T-helper 17 cell (primary cell): ENCODE measurements at places on chromosomes 6 and 20. TPM values are rescaled to one million over a fixed set of nuclear protein-coding genes. Genes with fewer than 3 reads are reported as not detected.
A peak's percentile ranks its signal among the peaks of the same experiment; 100 is the strongest.

Gene SYCP2
- total RNA-seq, result 6.0 TPM

Gene TRIM31
- total RNA-seq, result not detected

Gene TEAD3
- total RNA-seq, result 0.12 TPM

Gene ATP6V1G2
- total RNA-seq, result 2.0 TPM

Gene LY6G5C
- 3.8 TPM for total RNA-seq

Gene ZBTB46
- 0.21 TPM for total RNA-seq

Gene TRIM10
- not detected for total RNA-seq

Gene BTNL2
- total RNA-seq, result not detected

Gene SPATA25
- 1.3 TPM for total RNA-seq

Gene YWHAB
- 171 TPM for total RNA-seq

Gene EPB41L1
- total RNA-seq, result 0.40 TPM

Gene PAK5
- not detected for total RNA-seq

Gene POM121L2
- total RNA-seq, result not detected

Gene ENPP3
- 0.70 TPM for total RNA-seq

Gene CDSN
- total RNA-seq, result not detected

Gene DDO
- total RNA-seq, result 0.12 TPM

Gene DHX16
- total RNA-seq, result 23.5 TPM

Gene FAM162B
- total RNA-seq, result not detected

Gene DZANK1
- total RNA-seq, result 3.9 TPM

Gene RPS6KA2
- total RNA-seq, result 5.9 TPM

Gene STMND1
- total RNA-seq, result not detected

DNA sequence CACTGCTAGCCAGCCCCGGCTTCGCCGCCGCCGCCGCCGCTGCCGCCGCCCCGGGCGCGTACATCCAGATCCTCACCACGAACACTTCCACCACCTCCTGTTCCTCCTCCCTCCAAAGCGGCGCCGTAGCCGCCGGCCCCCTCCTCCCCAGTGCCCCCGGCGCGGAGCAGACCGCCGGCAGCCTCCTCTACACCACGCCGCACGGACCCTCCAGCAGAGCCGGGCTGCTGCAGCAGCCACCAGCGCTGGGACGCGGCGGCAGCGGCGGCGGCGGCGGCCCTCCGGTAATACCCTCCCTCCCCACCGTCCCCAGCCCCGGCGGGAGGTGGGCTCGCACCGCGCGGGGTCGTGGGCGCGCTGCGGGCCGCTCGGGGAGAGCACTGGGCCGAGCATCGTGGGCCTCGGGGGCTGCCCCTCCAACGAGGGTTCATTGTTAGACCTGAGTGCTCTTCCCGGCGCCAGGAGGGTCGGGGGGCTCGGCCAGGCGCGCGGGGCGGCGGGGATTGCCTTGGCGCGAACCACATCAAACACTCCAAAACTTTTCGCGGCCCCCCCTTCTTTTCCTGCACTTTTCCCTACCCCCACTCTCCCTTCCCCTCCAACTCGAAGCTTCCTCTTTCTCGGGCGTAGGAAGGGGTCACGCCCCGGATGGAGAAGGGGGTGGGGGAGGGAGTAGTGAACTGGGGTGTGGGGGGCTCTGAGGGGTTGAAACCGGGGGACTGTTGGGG, 827 bp downstream of the E2F3 start:
- peak overlapping the region; percentile 95 for H3K4me3 ChIP-seq
- DNase-seq, result peak; percentile 34

- peaks cover 13% of the 10 kb centered on the region for H3K4me1 ChIP-seq
- H3K4me3 ChIP-seq, result no peak overlapping the region
- H3K36me3 ChIP-seq, result peaks cover 5% of the 10 kb centered on the region
- no peak for DNase-seq
These were observed 77.3 kb downstream of the CHD6 start for GRCh38 chr20:41540918-41541317.

DNA sequence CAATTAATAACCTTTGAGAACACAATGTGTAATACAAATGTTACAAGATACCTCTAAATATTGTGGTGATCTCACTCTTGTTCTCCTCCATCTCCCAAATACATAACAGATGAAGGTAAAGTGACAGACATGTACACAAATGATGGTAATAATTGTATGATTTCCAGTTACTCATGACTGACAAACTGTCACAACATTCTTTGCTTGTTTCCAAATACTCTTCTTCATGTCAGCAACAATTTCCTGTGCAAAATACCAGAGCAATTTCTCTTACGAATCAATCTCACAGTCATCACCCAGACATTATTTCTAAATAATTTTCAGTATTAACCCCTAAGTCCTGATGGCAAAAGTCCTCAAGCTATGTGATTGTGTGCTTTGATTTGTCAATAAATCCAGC, 92.9 kb downstream of the RPS12 start:
- H3K27ac ChIP-seq, result no peak overlapping the region
- peaks cover 14% of the 10 kb centered on the region for H3K27me3 ChIP-seq
- no peak overlapping the region for H3K4me3 ChIP-seq
- no peaks in the 10 kb centered on the region for H3K36me3 ChIP-seq
- H3K4me1 ChIP-seq, result no peaks in the 10 kb centered on the region

DNA sequence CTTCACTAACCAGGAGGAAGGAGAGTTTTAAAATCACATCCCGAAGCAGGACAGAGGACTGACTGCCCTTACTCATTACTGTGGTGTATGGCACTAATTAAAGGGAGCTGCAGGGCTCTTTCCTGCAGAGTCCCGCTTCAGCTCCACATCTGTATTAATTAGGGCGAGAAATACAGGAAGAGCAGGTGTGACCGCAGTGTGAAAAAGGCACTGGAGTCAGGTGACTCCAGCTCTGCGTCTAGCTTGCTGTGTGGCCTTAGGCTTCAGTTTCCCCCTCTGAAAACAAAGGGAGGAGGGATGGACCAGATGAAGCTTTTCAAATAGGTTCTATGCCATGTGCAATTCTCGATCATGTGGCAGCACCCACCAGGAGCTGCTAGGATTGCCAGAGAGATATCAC, 34.0 kb downstream of the KIAA1755 start:
- no peak overlapping the region for H3K27ac ChIP-seq
- DNase-seq, result no peak
- H3K36me3 ChIP-seq, result peaks cover 4% of the 10 kb centered on the region
- peaks cover 53% of the 10 kb centered on the region for H3K27me3 ChIP-seq
- no peak overlapping the region for H3K4me3 ChIP-seq
- H3K4me1 ChIP-seq, result peaks cover 9% of the 10 kb centered on the region

GRCh38 chr6:57127763-57128162, 37.8 kb downstream of the ZNF451 start:
- H3K27ac ChIP-seq, result no peak overlapping the region
- H3K36me3 ChIP-seq, result no peaks in the 10 kb centered on the region
- no peak overlapping the region for H3K4me3 ChIP-seq
- H3K4me1 ChIP-seq, result peaks cover 5% of the 10 kb centered on the region

- H3K27me3 ChIP-seq, result no peaks in the 10 kb centered on the region
- DNase-seq, result no peak
- H3K27ac ChIP-seq, result no peak overlapping the region
- H3K36me3 ChIP-seq, result no peaks in the 10 kb centered on the region
- no peak overlapping the region for H3K4me3 ChIP-seq
- no peaks in the 10 kb centered on the region for H3K4me1 ChIP-seq
These were observed 13.5 kb downstream of the ZHX3 start for GRCh38 chr20:41304002-41304401.

GRCh38 chr20:24785141-24786110, 163.6 kb upstream of the CST7 start:
- peaks cover 3% of the 10 kb centered on the region for H3K4me1 ChIP-seq
- DNase-seq, result no peak
- H3K27me3 ChIP-seq, result peaks cover 31% of the 10 kb centered on the region

- no peak for DNase-seq
- H3K27ac ChIP-seq, result no peak overlapping the region
- no peaks in the 10 kb centered on the region for H3K4me1 ChIP-seq
- H3K27me3 ChIP-seq, result no peaks in the 10 kb centered on the region
- no peak overlapping the region for H3K4me3 ChIP-seq
- H3K36me3 ChIP-seq, result no peaks in the 10 kb centered on the region
These were observed 897.1 kb downstream of the TFAP2A start for GRCh38 chr6:9517806-9518205.

DNA sequence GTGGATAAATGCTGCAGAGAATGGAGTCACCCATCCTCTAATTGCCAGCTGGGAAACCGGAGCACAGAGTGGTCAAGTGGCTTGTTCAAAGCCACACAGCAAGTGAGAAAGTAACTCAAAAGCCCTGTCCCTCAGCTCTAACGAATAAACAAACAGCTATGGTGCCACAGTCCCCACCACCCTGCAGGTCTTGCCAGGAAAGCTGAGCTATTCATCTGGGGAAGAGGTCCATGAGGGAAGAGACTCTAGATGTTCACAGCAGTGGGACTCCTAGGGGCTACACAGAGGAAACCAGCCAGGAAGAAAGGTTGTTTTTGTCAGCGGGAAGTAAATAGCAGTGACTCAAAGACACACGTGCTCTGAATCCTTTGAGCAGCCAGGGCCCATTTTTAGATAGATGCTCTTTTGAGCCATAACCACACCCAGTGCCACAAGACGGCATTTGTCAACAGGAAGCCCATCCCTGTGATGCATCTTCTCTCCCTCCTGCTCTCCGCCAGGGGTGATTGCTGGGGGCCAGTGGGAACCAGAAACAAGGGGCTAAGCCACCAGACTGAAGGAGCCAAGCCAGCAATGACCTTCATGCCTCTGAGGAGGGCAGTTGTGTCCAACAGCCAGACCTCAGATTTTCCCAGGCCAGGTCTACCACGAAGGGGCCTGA, 32.4 kb upstream of the TCP11 start:
- H3K27me3 ChIP-seq, result peaks cover 10% of the 10 kb centered on the region
- peaks cover 10% of the 10 kb centered on the region for H3K4me1 ChIP-seq
- peaks cover 5% of the 10 kb centered on the region for H3K36me3 ChIP-seq

- H3K36me3 ChIP-seq, result no peaks in the 10 kb centered on the region
- H3K4me1 ChIP-seq, result no peaks in the 10 kb centered on the region
- H3K4me3 ChIP-seq, result no peak overlapping the region
- H3K27ac ChIP-seq, result no peak overlapping the region
- no peak for DNase-seq
These were observed 53.1 kb upstream of the TGM3 start for GRCh38 chr20:2242678-2243077.

- no peaks in the 10 kb centered on the region for H3K36me3 ChIP-seq
- H3K4me3 ChIP-seq, result no peak overlapping the region
- no peak overlapping the region for H3K27ac ChIP-seq
- DNase-seq, result no peak
- H3K27me3 ChIP-seq, result peaks cover 35% of the 10 kb centered on the region
- peaks cover 7% of the 10 kb centered on the region for H3K4me1 ChIP-seq
These were observed 91.1 kb downstream of the MRPL14 start for GRCh38 chr6:44036196-44036595.

- DNase-seq, result no peak
- H3K4me1 ChIP-seq, result peaks cover 20% of the 10 kb centered on the region
- H3K4me3 ChIP-seq, result peak overlapping the region; percentile 66
- H3K27ac ChIP-seq, result peak overlapping the region; percentile 93
- no peaks in the 10 kb centered on the region for H3K36me3 ChIP-seq
These were observed 609.5 kb upstream of the ARID1B start for GRCh38 chr6:156167625-156168071.

DNA sequence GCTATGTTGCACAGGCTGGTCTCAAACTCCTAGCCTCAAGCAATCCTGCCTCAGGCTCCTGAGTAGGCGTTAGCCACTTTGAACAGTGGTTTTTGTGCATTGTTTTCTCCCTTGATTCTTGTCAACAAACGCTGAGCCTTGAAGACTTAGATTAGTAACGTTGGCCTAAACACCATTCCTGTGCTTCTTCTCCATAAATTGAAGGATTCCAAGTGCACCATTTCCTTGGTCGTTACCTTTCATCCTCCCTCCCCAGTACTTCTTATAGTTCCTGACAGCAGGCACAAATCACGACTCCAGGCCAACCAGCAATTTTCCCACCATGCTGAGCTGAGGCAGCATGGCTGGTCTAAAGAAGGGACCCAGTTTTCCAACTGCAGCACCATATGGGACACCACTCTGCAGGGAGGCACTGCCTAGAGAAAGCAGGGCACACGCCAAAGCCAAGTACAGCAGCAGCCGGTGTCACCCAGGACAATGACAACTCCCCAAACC, 8.9 kb downstream of the RPS10 start:
- no peaks in the 10 kb centered on the region for H3K27me3 ChIP-seq
- H3K4me3 ChIP-seq, result no peak overlapping the region
- H3K4me1 ChIP-seq, result peaks cover 10% of the 10 kb centered on the region
- peaks cover 3% of the 10 kb centered on the region for H3K36me3 ChIP-seq

DNA sequence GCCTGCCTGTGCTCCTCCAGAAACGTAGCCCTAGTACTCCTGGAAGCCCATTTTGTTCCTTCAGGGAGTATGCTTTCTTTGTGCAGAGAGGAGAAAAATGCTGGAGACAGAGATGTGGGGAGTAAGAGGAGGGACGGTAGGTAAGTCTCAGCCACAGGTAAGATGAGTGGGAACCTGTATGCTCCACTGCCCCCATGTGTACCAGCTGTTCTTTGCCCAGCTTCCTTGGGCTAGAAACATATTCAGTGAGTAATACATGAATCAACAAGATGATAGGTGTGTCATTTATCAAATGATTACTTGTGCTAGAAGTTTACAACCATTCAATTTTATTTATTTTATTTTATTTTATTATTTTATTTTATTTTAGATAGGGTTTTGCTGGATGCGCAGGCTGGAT, 13.6 kb upstream of the CEP85L start:
- peak overlapping the region; percentile 97 for H3K27ac ChIP-seq
- peaks cover 4% of the 10 kb centered on the region for H3K36me3 ChIP-seq
- H3K4me1 ChIP-seq, result peaks cover 51% of the 10 kb centered on the region

- peak overlapping the region; percentile 78 for H3K27ac ChIP-seq
- H3K36me3 ChIP-seq, result peaks cover 23% of the 10 kb centered on the region
- H3K4me1 ChIP-seq, result peaks cover 38% of the 10 kb centered on the region
- no peak overlapping the region for H3K4me3 ChIP-seq
These were observed 46.6 kb upstream of the EMILIN3 start for GRCh38 chr20:41413169-41413568.

DNA sequence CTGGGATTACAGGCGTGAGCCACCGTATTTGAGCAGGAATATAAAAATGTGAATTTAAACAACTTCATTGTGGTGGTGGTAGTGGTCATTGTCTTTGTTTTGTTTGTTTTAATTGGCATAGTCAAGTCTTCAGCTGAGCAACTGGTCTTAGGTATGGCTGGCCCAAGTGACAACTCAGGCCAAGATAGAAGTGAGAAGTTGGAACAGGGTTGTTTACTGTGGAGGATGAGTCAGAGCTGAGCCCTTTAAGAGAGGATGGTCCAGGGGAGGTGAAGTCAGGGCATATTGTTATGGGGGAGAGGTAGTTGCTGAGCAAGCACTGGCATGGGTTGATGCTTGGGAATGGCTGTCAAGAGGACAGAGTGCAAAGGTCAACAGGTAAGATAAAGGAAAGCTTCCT, 308.2 kb downstream of the FARS2 start:
- H3K4me1 ChIP-seq, result peaks cover 12% of the 10 kb centered on the region
- no peaks in the 10 kb centered on the region for H3K27me3 ChIP-seq
- no peak overlapping the region for H3K4me3 ChIP-seq

- no peaks in the 10 kb centered on the region for H3K27me3 ChIP-seq
- H3K27ac ChIP-seq, result no peak overlapping the region
- no peak overlapping the region for H3K4me3 ChIP-seq
- peaks cover 2% of the 10 kb centered on the region for H3K36me3 ChIP-seq
- H3K4me1 ChIP-seq, result peaks cover 48% of the 10 kb centered on the region
These were observed 36.8 kb downstream of the ZMYND8 start for GRCh38 chr20:47319517-47320252.

GRCh38 chr6:109164331-109164730, 69.0 kb downstream of the CEP57L1 start:
- no peaks in the 10 kb centered on the region for H3K27me3 ChIP-seq
- no peak for DNase-seq
- no peaks in the 10 kb centered on the region for H3K4me1 ChIP-seq
- no peak overlapping the region for H3K4me3 ChIP-seq

GRCh38 chr6:53862662-53863462, 68.1 kb downstream of the LRRC1 start:
- DNase-seq, result no peak
- H3K4me3 ChIP-seq, result no peak overlapping the region
- H3K4me1 ChIP-seq, result peaks cover 8% of the 10 kb centered on the region
- H3K27me3 ChIP-seq, result no peaks in the 10 kb centered on the region
- H3K36me3 ChIP-seq, result no peaks in the 10 kb centered on the region
